Fibroblast of the aortic adventitia (primary cell): ENCODE measurements at places on chromosomes 5 and 9. TPM values are rescaled to one million over a fixed set of nuclear protein-coding genes. Genes with fewer than 3 reads are reported as not detected.

DNA sequence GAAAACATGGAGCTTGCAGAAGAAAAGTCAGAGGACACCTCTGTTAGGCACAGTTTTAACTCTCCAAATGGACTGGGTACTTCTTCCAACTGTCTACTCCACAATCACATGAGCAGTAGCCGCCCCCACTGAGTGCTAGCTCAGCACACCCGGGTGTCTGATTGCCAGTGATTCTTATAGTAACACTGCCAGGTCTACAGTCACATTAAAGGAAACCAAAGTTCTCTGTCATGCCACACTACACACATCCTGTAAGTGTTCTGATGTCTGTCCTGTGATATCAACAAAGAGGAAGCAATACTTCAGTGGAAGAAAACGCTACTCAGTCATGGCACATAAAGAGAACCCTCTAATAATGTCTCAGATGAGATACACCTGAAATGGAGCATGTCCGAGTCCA lies at the start of gene HAVCR2:
TSS of gene HAVCR2 (minus strand) at position 69 of the 400 bp plus-strand sequence. CDS start at position 8, 61 bp downstream.
- no peak for DNase-seq

DNA sequence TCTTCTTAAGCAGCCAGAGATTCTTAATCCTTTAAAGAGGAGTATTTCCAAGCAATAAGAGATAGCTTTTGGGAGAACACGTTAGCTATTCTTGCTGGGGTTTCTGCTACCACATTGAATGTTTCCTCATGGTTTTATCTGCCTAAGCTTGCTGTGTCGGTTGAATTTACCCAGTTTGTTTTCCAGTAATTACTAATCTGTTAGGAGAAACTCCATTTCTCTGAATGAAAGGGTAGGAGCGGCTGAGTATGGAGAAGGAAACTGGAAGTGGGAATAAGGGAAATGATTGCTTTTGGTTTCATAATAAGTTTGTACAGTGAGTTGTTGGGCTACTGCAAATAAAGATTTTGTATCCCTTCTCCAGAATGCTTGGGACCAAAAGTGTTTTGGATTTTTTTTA lies 1.2 kb downstream of the JAK2 start:
- peak; percentile 46 for DNase-seq

GRCh38 chr9:134706522-134706921 lies 64.9 kb downstream of the COL5A1 start:
- no peak for DNase-seq

PCDHGA11 gene
- 7.6 and 17.8 TPM in 2 replicates for total RNA-seq

GRCh38 chr9:110041452-110041851 lies 166.5 kb downstream of the C9orf152 start:
- no peak for DNase-seq

FOXD1 gene
- 0.74 and 4.2 TPM in 2 replicates for total RNA-seq

DNA sequence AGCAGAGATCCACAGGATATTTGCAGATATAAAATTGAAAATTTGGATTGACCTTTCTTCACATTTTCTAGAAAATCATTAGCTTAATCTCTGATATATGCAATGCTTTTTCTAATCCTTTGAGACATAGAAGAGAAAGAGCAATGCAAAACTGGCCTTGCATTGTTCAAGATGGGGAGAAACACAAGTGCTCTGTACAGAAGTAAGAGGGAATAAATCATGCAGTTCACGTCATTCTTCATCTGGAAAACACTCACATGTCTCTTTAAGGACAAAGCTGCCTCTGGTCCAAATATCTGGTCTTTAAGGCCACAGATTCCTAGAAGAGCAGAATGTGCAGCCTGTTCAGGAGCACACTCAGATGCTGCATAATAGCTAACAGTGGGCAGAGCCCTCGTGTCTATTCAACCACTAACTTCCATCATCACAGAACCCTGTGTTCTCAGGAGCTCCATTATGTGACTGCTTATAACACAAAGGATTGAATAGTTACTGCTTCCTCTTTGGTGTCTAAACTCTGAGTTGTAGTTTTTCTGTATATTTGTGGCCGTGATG lies 277.5 kb downstream of the PLK2 start:
- DNase-seq: no peak

ZNF618 gene
- 5.8 and 13.6 TPM in 2 replicates for total RNA-seq

DNA sequence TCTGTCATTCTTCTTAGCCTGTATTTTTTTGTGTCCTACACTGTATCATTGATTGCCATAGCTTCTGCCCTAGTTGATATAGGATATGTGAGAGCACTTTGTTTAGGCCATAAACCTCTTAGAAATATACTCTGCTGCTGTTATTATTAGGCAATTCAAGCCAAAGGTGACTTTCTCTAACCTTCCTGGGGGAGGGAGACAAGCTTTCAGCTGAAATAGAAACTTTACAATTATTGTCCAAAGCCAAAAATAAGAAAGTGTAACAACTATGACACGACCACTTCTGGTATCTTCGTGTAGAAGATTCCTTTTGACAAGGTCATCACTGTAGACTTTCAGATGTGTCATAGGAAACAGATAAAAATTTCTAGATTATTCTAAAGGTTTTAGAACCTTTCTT lies 12.2 kb upstream of the CSNK1A1 start:
- DNase-seq: peak; percentile 53

REEP2 gene
- total RNA-seq: 1.1 and 6.1 TPM in 2 replicates

DNA sequence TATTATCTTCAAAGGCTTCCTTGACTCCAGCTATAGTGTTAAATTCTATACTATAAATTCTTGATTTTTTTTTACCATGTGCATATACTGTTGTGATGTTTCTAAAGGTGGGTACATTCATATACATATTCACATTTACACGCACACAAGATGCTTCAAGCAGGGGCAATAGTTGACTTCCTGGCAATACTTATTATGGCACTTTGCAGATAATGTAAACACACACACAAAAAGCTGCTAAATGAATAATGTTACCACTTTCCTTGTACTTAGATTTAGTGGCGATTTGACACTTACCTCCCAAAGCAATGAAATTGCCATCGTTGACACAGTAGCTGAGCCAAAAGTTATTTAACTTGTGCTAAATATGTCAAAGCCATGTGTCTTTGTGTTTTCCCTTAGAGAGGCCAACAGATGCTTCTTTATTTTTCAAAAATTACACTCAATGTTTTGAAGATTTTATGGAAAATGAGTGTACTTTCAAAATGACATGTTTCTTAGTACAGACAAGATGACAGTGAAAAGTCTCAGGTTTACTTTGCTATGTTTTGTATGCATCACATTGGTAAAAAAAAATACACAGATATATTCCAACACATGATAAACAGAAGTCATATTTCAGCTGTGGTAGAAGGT lies 12.2 kb upstream of the ERAP2 start:
- DNase-seq: no peak
